ENCODE measurements at places on chromosomes 11 and 22.

GRCh38 chr22:37032535-37033460, 13.3 kb downstream of the MPST start:
- DNase-seq: no peak

DNA sequence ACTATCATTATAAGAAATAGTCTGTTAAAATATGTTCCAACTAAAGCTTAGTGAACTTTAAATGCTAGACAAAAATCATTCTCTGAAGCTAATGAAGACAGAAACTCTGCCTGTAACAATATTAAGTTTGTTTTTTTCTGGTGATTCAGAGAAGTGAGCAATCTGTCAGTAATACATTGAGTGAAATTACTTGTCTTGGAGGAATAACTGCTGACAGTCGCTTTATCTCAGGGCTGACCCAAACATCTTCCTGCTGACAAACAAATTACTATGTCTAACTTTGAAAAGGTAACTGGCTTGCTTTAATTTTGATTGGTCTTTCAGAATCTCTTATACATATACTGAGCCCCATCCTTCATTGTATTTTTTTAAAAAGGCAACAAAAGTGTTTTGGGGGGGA, 264.5 kb downstream of the SOX6 start:
- DNase-seq: no peak

DNA sequence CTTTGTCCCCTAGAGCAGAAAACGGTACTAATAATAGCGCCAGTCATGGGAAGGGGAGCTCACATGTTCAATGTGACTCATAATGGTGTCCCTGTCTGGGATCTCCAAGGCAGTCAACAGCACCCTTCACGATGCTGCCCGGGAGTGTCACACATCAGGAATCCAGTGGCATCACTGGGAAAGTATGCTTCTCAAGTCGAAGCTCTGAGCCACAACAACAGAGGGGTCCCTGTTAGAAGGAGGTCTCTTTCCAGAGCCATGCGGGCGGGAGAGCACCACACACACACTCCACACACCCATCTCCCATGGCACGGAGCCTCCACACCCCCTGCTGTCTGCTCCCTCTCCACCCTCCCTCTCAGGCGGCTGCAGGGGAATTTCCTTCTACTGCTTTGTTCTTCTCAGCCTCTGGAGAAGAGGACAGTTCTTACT, 119.7 kb downstream of the ETS1 start:
- peak; percentile 51 for DNase-seq

- no peak for DNase-seq
Observed at GRCh38 chr11:86167499-86168164, 76.9 kb upstream of the EED start.

DNA sequence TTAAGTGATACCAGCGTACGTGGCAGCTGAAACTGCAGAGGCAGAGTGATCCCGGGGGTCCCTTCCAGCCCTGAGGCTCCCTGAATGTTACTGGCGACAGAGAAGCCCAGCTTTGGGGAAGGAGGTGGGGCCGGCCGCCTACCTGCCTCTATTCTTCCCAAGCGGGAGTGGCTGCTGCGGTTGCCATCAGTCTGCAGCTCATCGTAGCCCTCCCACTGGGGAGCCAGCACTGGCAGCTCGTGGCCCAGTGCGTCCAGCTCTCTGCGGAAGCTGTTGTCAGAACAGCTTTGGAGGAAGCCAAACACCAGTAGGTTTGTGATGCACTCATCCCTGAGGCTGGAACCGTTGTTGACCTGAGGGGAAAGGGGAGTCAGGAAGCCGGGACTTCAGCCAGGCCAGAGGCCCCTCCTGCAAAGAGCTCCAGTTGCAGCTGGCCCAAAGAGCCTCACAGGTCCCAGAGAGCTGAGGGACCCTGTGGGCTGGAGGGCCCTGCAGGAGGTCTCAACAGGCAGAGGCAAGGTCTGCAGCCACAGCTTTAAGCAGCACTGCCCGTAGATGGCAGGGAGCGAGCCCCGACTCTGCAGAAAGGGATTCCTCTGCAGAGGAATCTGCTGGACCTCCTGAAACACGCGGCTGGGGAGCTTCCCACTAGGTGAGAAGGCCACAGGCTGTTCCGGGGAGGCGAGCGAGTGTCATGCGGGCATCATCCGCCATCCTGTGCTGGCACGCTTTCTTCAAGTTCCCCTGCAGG, 30.4 kb downstream of the BID start:
- DNase-seq: no peak

GRCh38 chr22:38299770-38300102, 17.5 kb downstream of the CSNK1E start:
- DNase-seq: no peak

- DNase-seq: peak; percentile 42
Observed at GRCh38 chr22:24437741-24438328, 10.4 kb downstream of the ADORA2A start.

DNA sequence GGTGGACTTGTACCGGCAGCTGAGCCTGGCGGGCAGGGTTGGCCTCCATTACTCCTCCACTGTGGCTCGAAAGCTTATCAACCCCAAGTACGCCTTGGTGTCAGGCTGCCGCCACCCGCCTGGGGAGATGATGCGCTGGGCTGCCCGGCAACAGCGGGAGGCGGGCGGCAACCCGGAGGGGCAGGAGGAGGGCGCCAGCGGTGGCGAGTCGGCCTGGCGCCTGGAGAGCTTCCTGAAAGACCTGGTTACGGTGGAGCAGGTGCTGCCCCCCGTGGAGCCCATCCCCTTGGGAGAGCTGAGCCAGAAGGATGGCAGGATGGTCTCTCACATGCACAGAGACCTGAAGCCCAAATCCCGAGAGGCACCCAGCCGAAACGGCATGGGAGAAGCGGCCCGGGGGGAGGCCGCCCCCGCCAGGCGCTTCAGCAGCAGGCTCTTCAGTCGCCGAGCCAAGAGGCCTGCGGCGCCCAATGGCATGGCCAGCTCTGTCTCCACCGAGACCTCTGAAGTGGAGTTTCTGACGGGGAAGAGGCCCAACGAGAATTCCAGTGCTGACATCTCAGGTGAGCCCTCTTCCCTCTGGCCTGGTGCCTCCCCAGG, 26.7 kb downstream of the FAM83F start:
- no peak for DNase-seq

- DNase-seq: no peak
Observed at GRCh38 chr22:37054056-37054395, 2.5 kb downstream of the KCTD17 start.

GRCh38 chr22:27113211-27113635, 455.8 kb downstream of the MIAT start:
- peak; percentile 74 for DNase-seq

GRCh38 chr22:38741576-38741975, 14.2 kb downstream of the SUN2 start:
- DNase-seq: no peak

DNA sequence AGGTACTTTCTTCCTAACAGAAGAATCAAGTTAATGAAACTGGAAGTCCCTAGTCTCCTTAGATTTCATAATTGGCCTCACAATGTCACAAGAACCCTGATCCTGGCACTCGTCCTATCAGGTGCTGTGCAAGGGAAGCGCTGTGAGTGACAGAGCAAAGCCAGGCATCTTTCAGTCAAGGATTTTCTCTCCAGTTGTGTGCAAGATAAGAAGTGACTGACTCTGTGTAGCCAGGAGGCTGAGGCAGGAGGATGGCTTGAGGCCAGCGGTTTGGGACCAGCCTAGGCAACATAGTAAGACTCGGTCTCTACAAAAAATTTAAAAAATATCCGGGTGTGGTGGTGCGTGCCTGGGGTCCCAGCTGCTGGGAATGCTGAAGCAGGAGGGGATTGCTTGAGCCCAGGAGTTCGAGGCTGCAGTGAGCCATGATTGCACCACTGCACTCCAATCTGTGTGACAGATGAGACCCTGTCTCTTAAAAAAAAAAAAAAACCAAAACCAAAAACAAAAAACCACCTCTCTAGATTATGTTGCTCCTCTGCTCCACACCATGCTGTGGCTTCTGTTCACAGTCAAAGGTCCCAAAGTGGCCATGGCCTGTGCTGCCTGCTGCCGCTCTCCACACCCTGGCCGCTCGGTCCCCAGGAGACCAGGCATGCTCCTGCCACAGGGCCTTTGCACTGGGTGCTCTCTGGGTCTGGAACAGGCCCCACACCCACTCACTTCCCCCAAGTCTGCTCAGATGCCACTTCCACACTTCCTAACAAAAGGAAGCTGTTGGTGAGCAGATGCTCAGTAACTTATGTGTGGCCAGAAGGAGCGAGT, 54.2 kb upstream of the CLDN5 start:
- DNase-seq: no peak

GRCh38 chr11:114291842-114292680, 4.1 kb upstream of the NNMT start:
- no peak for DNase-seq

DNA sequence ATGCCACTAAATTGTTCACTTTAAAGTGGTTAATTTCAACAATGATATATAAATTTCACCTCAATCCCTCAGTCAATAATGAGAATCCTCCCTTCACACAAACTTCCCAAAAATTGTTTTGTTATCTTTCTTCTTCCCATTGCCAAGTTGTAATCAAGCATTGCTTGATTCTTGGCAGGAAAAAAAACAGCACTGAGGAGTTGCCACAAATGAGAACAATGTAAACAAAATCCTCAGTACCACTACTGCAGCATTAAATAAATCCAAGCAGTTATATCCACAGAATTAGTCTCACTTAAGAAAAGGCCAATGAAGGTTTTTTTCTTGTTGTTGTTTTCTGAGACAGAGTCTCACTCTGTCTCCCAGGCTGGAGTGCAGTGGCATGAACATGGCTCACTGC, 38.2 kb downstream of the FAM168A start:
- DNase-seq: no peak

DNA sequence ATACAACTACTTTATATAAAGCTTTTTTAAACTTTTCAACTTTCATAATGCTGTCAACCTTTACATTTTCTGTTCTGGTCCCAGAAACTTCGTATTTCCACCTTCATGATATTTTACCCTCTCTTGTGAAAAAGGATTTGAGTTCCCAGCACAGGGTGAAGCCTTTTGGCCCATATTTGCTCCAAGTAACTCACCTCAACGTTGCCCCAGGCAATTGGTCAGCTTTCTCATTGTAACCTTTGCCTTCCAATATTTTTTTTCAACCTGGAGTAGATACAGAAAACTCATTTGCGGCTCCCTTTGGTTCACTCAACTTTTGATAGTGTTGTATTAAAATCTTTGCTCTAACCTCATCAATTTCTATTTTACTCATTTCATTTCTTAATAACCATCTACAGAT, 21.1 kb upstream of the FAR1 start:
- no peak for DNase-seq

DNA sequence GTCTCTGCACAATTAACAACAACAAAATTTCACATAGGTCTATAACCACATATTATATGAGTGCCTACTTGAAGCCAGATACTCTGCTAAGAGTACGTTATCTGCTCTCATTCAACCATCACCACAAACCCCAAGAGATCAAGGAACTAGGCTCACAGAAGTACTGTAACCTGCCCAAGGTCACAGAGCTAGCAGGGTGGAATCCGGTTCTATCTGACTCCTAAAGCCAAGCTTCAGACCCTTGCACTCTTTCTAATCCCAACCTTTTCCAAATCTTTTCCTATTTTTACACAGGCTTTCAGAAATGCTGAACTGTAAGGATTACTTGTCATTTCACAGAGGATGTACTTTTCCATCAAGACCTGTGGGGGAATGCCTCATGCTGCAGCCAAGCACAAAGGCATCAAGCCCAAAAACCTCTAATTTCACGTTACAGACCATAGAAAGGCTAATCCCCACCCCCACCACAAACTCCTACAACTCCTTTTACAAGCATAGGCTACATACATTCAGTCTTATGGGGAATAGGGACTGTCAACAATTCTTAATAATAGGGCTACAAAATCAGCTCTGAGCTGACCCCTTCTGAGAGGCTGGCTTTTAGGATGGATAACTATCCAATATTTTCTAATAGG, 927 bp downstream of the PRCP start:
- DNase-seq: peak; percentile 7

- DNase-seq: peak; percentile 63
Observed at GRCh38 chr22:40024201-40025061, 29.7 kb downstream of the FAM83F start.

DNA sequence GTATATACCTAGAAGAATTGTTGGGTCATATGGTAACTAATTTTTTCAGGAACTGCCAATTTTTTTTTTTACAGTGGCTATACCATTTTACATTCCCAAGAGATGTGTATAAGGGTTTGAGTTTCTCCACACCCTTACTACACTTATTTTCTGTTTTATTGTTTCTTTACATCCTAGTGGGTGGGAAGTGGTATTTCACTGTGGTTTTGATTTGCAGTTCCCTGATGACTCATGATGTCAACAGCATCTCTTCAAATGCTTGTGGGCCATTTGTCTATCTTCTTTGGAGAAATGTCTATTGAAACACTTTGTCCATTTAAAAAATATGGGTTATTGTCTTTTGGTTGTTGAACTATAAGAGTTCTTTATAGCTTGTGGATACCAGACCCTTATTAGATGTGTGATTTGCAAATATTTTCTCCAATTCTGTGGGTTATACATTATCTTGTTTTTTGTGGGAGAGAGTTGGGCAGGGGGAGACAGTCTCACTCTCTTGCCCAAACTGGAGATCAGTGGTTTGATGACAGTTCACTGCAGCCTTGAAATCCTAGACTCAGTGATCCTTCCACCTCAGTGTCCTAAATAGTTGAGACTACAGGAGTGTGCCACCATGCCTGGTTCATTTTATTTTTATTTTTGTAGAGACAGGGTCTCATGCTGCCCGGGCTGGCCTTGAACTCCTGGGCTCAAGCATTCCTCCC, 30.3 kb upstream of the PISD start:
- DNase-seq: no peak

- no peak for DNase-seq
Observed at GRCh38 chr11:121503051-121503450, 50.3 kb upstream of the SORL1-AS1 start.

DNA sequence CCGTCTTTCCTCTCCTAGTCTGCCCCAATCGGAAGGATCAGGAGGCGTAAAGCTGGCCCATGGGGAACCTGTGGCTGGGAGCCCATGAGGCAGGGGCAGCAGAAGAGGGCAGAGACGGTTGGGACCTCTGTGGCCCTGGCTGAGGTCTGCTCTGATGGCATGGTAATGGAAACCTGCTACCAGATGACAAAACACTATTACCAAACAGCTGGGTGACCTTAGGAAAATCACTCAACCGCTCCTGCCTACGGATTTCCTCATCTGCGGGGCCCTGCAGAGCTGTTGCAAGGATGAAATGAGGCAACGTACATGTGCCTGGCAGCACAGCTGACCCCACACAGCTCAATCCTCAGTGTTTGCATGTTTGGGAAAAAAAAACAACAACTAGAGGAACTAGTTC, 4.6 kb downstream of the AP5B1 start:
- DNase-seq: no peak

- DNase-seq: peak; percentile 86
Observed at GRCh38 chr22:46013460-46014416, 36.8 kb upstream of the WNT7B start.

- no peak for DNase-seq
Observed at GRCh38 chr11:45755281-45755859, 49.6 kb upstream of the SLC35C1 start.
